ENCODE measurements at places on chromosomes 3 and 15.

DNA sequence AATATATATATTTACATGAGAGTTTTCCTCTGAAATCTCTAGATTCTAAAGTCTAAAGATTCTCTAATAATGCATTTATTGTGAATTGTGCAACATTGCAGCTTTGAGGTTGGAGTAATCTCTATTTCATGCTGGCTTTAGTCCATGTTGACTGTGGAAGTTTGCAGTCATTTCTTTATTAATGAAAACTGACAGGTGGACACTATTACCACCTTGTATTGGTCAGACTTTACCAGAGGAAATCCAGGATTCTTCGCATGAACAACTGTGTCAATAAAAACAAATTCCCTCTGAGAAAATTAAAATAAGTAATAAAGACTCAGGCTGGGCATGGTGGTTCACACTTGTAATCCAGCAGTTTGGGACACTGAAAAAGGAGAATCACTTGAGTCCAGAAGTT, 274.1 kb downstream of the SHQ1 start:
- DNase-seq = no peak

DNA sequence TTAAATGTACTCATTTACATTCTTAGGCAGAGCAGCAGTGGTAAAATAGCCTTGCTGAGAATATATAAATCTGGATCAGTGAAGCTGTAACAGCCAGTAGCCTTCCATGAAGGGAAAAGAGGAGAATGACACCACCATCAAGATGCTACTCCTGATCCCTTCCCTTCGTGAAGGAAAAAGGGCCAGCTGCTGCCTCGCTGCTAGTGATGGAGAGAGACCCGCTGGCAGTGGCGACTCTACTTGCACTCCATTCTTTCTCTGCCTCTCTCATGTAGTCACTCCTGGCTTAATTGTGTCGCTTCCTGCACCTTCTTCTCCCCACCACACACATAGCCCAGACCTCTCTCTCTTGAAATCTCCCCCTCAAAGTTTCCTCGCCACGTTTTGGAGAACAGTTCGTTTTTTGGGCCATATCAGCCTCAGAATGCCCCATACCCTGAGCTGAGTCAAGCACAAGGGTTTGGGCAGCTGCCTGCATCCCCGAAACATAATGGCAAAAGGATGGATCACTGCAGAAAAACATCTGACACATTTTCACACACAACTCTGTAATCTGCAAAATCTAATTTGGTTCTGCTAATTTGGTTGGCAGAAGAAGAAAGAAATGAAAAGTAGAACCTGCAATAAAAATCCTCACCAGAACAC, 460.3 kb upstream of the IL12A start:
- no peak for DNase-seq

- DNase-seq = no peak
Observed at GRCh38 chr3:40308725-40309417, 636 bp upstream of the EIF1B start.

- DNase-seq = peak; percentile 79
Observed at GRCh38 chr3:128075522-128076482, 23.6 kb downstream of the SEC61A1 start.

DNA sequence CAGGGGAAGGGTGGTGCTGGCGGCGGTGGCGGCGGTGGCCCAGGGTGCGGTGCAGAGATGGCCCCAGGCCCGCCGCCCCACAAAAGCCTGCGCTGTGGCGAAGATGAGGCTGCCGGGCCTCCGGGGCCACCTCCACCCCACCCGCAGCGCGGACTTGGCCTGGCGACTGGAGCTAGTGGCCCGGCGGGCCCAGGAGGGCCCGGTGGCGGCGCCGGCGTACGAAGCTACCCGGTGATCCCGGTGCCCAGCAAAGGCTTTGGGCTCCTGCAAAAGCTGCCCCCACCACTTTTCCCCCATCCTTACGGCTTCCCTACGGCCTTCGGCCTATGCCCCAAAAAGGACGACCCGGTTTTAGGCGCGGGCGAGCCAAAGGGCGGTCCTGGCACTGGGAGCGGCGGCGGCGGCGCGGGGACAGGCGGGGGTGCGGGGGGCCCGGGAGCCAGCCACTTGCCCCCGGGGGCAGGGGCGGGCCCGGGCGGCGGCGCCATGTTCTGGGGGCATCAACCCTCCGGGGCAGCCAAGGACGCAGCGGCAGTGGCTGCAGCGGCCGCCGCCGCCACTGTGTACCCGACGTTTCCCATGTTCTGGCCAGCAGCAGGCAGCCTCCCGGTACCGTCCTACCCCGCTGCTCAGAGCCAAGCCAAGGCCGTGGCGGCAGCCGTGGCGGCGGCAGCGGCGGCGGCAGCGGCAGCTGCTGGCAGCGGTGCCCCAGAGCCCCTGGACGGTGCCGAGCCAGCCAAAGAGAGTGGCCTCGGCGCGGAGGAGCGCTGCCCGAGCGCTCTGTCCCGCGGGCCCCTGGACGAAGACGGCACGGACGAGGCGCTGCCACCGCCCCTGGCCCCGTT, 1.6 kb downstream of the SKOR1 start:
- DNase-seq = no peak
